Left lung (tissue), 14 donors: ENCODE measurements at places on chromosomes 2 and 18. TPM values are rescaled to one million over a fixed set of nuclear protein-coding genes. Genes with fewer than 3 reads are reported as not detected.

GRCh38 chr2:54469484-54470053 is 13.4 kb downstream of the SPTBN1 start:
- H3K4me3 ChIP-seq, result no peak overlapping the region
- no peaks in the 10 kb centered on the region for H3K36me3 ChIP-seq
- DNase-seq, result no peak

DNA sequence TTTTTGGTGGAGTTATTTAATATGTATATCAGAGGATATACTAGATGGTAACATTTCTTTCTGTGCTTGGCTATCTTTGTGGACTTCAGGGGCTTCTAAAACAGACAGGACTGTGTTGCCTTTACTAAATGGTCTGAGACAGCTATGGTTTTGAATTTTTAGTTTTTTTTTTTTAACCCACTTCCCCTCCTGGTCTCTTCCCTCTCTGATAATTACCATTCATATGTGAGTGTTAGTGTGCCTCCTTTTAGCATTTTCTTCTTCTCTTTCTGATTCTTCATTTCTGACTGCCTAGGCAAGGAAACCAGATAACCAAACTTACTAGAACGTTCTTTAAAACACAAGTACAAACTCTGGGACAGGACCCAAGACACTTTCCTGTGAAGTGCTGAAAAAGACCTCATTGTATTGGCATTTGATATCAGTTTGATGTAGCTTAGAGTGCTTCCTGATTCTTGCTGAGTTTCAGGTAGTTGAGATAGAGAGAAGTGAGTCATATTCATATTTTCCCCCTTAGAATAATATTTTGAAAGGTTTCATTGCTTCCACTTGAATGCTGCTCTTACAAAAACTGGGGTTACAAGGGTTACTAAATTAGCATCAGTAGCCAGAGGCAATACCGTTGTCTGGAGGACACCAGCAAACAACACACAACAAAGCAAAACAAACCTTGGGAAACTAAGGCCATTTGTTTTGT is 52.7 kb downstream of the SMAD4 start:
- no peak for DNase-seq
- H3K4me1 ChIP-seq, result no peaks in the 10 kb centered on the region
- H3K36me3 ChIP-seq, result peaks cover 76% of the 10 kb centered on the region
- H3K4me3 ChIP-seq, result no peak overlapping the region

GRCh38 chr2:65159906-65160305 is 30.0 kb upstream of the RAB1A start:
- no peak overlapping the region for H3K4me3 ChIP-seq
- H3K36me3 ChIP-seq, result no peaks in the 10 kb centered on the region
- H3K27me3 ChIP-seq, result no peaks in the 10 kb centered on the region

GRCh38 chr2:204321910-204322751 is 223.1 kb upstream of the PARD3B start:
- no peaks in the 10 kb centered on the region for H3K27me3 ChIP-seq
- H3K4me3 ChIP-seq, result no peak overlapping the region
- H3K36me3 ChIP-seq, result no peaks in the 10 kb centered on the region
- no peak for DNase-seq

NEMP2 gene
- polyA plus RNA-seq, result 20.8 TPM

GRCh38 chr18:46353460-46353859 is 249.3 kb downstream of the HAUS1 start:
- DNase-seq, result no peak
- no peak overlapping the region for H3K4me3 ChIP-seq
- H3K36me3 ChIP-seq, result no peaks in the 10 kb centered on the region

CDCA7 gene
- 109 TPM for polyA plus RNA-seq

AOX1 gene
- polyA plus RNA-seq, result 12.7 TPM

MAP3K19 gene
- polyA plus RNA-seq, result 3.9 TPM

HADHA gene
- 232 TPM for polyA plus RNA-seq

GRCh38 chr2:101873543-101873942 is 118.2 kb upstream of the IL1R2 start:
- H3K4me1 ChIP-seq, result no peaks in the 10 kb centered on the region
- H3K36me3 ChIP-seq, result peaks cover 99% of the 10 kb centered on the region
- no peak for DNase-seq

DNA sequence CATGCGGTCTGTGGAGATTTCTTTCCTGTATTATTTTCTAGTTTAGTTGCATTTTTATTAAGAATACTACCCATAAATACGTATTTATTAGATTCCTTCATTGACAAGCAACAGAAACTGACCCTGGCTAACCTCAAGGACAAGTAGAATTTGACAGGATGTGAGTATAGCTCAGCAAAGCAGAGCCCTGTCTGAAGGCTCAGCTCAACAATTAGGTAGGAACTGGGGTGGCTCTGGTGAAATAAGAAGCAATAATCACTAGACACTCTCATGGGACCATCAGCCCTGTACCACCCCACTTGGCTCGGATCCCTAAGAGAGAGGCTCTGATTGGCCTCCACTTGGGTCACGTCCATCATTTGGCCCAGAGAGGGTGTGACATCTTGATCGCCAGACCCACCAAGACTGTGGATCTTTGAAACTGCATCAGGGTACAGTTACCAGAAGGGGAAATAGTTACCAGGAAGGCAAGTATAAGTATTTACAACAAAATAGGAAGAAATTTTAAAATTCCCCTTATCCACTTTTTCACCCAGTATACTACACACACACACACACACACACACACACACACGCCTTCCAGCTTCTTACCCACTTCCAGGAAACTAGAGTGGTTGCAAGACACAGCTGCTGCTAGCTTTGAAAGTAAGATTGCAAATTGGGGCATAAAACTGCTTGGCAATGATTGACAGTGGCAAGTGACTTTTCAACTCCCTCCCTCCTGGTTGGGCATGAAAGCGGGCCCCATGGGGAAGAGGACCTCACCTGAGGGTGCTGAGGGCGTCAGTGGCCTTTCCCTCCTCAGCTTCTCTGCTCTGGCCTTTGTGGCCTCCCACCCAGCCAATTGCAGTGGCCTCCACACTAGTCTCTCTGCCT is 41.8 kb downstream of the KCTD18 start:
- H3K4me3 ChIP-seq, result no peak overlapping the region
- no peaks in the 10 kb centered on the region for H3K4me1 ChIP-seq
- no peaks in the 10 kb centered on the region for H3K36me3 ChIP-seq

- H3K27me3 ChIP-seq, result no peaks in the 10 kb centered on the region
- no peak overlapping the region for H3K4me3 ChIP-seq
- no peaks in the 10 kb centered on the region for H3K36me3 ChIP-seq
- peaks cover 36% of the 10 kb centered on the region for H3K4me1 ChIP-seq
- H3K27ac ChIP-seq, result no peak overlapping the region
Observed at GRCh38 chr2:191664823-191665677, 12.9 kb upstream of the NABP1 start.

DNA sequence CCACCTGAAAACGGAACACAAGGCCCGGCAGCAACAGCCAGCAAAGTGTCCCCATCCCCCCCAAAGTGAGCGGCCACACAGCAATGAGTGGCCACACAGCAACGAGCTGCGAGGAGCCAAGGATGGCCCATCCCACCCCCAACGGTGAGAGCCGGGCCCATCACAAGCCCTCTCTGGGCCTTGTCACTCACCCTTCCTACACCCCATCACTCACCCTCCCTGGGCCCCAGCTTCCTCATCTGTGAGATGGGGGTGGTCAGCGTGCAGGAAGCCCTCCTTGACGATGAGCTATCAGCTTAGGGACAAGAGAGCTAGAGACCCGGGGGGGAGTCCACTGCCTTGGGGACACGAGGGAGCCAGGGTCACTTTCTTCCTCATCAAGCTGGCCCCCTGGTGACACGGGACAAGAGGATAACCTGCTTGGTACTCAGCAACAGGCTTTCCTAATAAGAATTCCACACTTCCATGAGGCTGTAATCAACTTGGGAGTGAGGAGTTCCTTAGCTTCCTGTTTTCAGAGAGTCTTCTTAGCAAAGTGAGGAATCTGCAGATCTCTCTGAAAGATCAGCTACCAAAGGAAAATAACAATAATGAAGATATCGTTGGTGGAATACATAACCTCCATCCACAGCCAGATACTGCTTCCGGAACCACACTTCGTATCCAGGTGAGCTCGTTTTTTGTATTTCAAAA is 92.8 kb downstream of the HDAC4 start:
- H3K27me3 ChIP-seq, result no peaks in the 10 kb centered on the region
- no peak for DNase-seq
- no peak overlapping the region for H3K27ac ChIP-seq
- H3K4me3 ChIP-seq, result no peak overlapping the region
- no peaks in the 10 kb centered on the region for H3K4me1 ChIP-seq
- no peaks in the 10 kb centered on the region for H3K36me3 ChIP-seq

DNA sequence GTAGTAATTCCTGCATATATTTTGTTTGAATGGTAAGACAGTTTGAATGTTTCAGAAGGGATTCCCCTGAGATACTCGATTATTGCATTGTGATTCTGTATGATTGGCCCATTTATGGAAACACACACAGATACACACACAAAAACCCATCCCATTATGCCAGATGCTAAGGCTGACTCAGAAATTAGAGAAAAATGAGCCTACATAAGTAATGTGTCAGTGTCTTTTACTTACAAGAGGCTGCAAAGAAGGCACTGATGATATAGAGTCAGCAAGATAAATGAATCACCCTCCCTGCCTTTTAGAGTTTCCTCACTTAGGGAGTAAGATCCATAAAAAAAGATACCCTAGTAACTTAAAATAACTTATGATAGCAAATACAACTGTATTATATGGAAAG is 1481.1 kb upstream of the ACVR2A start:
- H3K4me1 ChIP-seq, result no peaks in the 10 kb centered on the region
- H3K4me3 ChIP-seq, result no peak overlapping the region
- no peaks in the 10 kb centered on the region for H3K27me3 ChIP-seq

- H3K4me3 ChIP-seq, result no peak overlapping the region
- H3K27me3 ChIP-seq, result no peaks in the 10 kb centered on the region
Observed at GRCh38 chr2:165803123-165803760, 9.2 kb upstream of the GALNT3 start.

UGT1A3 gene
- not detected for polyA plus RNA-seq

C2orf66 gene
- polyA plus RNA-seq, result 0.28 TPM

COL6A3 gene
- 747 TPM for polyA plus RNA-seq

FSIP2 gene
- 2.9 TPM for polyA plus RNA-seq

- no peak overlapping the region for H3K4me3 ChIP-seq
- no peaks in the 10 kb centered on the region for H3K36me3 ChIP-seq
- no peak overlapping the region for H3K27ac ChIP-seq
- no peaks in the 10 kb centered on the region for H3K27me3 ChIP-seq
Observed at GRCh38 chr2:86003104-86003503, 102.6 kb downstream of the POLR1A start.

- no peak for DNase-seq
- no peak overlapping the region for H3K27ac ChIP-seq
- no peaks in the 10 kb centered on the region for H3K27me3 ChIP-seq
- H3K4me3 ChIP-seq, result no peak overlapping the region
Observed at GRCh38 chr2:129803032-129803431, 176.4 kb upstream of the RAB6C start.

- no peaks in the 10 kb centered on the region for H3K36me3 ChIP-seq
- peaks cover 5% of the 10 kb centered on the region for H3K4me1 ChIP-seq
- H3K27me3 ChIP-seq, result no peaks in the 10 kb centered on the region
- no peak for DNase-seq
- no peak overlapping the region for H3K4me3 ChIP-seq
Observed at GRCh38 chr2:128566671-128567070, 248.0 kb upstream of the HS6ST1 start.

GRCh38 chr2:158745866-158746382 is 49.2 kb upstream of the DAPL1 start:
- no peaks in the 10 kb centered on the region for H3K27me3 ChIP-seq
- DNase-seq, result no peak
- H3K27ac ChIP-seq, result no peak overlapping the region
- peaks cover 8% of the 10 kb centered on the region for H3K4me1 ChIP-seq
- H3K4me3 ChIP-seq, result no peak overlapping the region

- DNase-seq, result peak; percentile 60
- H3K27me3 ChIP-seq, result no peaks in the 10 kb centered on the region
Observed at GRCh38 chr2:10048501-10049171, 5.3 kb downstream of the KLF11 start.

- H3K4me3 ChIP-seq, result no peak overlapping the region
- H3K27me3 ChIP-seq, result no peaks in the 10 kb centered on the region
- H3K4me1 ChIP-seq, result no peaks in the 10 kb centered on the region
- no peak for DNase-seq
- H3K36me3 ChIP-seq, result no peaks in the 10 kb centered on the region
Observed at GRCh38 chr2:62870966-62871365, 165.5 kb downstream of the EHBP1 start.

DNA sequence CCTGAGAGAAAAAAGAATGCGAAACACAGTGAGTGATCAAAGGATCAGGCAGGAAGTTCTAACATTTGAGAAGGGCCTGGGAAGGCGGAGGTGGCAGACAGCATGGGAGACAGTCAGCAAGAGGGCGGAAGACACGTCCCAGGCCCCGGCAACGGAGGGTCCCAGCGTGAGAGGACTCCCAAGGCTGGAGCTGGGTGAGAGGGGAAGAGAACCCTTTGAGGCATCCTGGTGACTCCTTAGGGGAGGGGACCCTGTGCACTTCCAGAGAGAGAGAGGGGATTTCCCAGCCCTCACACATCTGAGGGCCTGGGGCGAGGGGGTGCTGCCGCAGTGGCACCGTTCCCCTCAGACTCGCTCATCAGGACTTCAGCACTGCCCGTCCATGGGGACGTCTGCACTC is 133.4 kb downstream of the RTP5 start:
- H3K36me3 ChIP-seq, result no peaks in the 10 kb centered on the region
- no peak overlapping the region for H3K4me3 ChIP-seq
- no peaks in the 10 kb centered on the region for H3K27me3 ChIP-seq
- no peak overlapping the region for H3K27ac ChIP-seq

KCNS3 gene
- polyA plus RNA-seq, result 33.8 TPM

SALL3 gene
- polyA plus RNA-seq, result 0.07 TPM

AMER3 gene
- polyA plus RNA-seq, result 0.04 TPM

- H3K27ac ChIP-seq, result no peak overlapping the region
- H3K4me1 ChIP-seq, result no peaks in the 10 kb centered on the region
- DNase-seq, result no peak
- no peak overlapping the region for H3K4me3 ChIP-seq
- no peaks in the 10 kb centered on the region for H3K36me3 ChIP-seq
- no peaks in the 10 kb centered on the region for H3K27me3 ChIP-seq
Observed at GRCh38 chr2:209578394-209579001, 154.7 kb downstream of the MAP2 start.

DNA sequence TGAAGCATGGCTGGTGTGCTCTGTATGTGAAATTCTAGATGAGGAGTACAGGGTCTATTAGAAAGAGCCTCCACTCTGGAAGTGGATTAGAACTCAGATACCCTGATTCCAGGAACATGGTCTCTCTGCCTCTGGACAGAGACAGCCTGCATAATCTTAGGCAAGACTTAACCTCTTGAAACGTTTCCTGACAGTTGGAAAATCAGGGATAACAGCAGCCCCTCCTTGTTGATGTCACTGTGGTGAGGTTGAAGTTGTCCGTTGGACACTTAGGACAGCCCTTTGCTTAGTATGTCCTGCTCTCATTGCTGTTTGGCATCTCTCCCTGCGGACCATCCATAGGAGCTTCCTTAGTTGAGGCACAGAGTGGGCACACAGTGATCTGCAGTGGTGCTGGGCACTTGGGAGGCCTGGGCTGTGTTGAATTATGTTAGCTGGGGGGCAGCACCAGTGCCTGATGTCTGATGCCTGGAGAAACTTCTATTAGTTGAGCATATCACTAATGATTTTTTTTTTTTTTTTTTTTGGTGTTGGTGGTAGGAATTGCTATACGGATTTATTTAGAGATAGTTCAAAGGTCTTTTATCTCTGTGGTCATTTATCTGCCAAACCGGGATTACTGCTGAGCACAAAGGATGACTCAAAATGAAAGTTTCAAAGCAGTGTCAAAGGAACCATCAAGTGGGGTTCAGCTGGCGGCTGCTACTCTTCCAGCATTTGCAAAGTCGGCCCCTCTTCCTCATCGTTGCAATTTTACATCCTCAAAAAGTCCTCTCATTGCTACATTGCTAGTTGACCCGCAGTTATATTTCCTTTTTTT is 28.8 kb downstream of the SETBP1 start:
- H3K4me3 ChIP-seq, result no peak overlapping the region
- no peak overlapping the region for H3K27ac ChIP-seq
- DNase-seq, result no peak
- no peaks in the 10 kb centered on the region for H3K36me3 ChIP-seq
- no peaks in the 10 kb centered on the region for H3K27me3 ChIP-seq
